ENCODE measurements at places on chromosomes 1 and 21.
A peak's percentile ranks its signal among the peaks of the same experiment; 100 is the strongest.

DNA sequence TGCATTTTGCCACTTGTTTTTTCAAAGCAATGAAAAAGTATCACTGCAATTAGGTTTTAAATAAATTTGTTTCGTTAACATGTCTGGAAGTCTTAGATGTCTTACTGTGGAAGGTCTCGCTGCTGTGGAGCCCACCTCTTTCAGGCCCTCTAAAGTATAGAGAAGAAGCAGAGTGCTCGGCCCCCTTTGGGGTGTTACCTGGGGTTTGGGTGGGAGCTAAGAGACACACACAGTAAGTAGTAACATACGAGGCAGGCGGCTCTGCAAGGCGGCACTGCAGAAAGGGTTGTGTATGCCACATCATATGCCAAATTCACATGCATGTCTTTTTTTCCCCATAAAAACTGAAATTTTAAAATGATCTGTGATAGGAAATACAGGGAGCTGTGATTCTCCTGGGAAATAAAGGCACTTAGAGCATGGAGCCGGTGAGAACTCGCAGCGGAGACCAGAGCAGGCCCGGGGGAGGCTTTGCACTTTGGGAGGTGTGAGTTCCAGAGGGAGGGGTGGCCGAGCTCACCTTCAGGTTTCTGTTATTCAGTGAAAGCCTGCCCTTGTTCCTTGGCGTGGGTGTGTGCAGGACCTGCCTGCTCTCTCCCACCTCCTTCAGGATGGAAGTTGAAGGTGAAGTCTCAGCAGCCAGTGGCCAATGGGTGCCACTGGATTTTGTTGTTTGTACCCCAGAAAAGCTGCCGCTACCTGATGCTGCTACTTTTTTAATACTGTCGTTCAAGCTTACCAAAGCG is 35.7 kb upstream of the PWP2 start:
- DNase-seq = no peak

DNA sequence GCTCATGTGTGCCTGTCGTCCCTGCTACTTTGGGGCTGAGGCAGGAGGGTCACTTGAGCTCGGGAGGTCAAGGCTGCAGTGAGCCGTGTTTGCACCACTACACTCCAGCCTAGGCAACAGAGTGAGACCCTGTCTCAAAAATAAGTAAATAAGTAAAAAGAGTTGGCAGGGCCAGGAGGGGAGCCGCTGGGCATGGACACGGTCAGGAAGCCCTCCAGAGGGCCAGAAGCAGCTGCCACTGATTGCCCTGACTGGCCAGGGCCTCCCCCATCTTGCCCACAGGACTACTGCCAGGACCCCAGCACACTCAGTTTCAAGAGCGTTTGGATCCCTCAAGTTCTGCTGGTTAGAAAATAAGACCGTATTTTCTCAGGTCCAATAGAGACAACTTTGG is 112.2 kb upstream of the IPO9 start:
- no peak for DNase-seq

DNA sequence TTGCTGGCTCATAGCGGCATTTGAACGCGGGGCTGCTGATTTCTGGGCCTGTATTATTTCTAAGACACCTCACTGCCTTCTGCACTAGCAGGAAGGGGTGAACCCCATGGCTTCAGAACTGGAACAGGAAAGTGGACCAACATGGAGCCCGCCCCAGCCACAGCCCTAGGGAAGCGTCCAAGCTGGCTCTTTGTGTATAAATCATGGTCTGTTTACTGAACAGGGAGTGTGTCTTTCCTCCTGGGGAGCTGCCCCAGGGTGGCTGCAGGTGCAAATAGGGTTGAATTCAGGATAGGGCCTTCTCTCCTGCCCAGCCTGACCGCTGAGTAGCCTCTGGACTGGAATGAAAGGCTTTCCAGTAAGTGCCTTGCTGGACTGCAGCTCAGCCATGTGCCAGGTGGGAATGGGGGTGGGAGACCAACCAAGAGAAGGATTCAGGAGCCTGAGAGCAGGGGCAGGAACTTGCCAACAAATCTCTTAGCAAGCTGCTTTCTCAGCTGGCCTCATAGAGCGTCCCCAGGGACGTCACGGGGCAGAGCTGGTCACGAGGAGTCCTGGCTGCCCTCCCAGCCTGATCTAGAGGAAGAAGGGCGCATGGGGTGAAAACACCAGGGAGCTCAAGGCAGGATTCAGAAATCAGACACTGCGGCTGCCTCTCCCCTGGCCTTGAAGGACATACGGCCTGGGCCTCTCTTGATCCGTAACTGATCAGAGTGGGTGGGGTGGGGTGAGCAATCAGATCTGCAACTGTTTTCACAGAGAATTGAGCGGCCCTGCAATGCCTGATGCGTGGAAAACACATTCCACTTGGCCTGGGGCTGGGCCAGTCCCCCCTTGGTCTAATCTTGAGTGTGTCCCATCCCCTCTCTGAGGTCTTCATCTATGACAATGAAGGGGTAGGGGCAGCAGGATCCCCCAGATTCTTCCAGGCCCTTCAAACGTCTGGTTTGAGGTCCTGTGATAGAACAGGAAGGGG is 56.5 kb upstream of the SELENON start:
- no peak for DNase-seq

DNA sequence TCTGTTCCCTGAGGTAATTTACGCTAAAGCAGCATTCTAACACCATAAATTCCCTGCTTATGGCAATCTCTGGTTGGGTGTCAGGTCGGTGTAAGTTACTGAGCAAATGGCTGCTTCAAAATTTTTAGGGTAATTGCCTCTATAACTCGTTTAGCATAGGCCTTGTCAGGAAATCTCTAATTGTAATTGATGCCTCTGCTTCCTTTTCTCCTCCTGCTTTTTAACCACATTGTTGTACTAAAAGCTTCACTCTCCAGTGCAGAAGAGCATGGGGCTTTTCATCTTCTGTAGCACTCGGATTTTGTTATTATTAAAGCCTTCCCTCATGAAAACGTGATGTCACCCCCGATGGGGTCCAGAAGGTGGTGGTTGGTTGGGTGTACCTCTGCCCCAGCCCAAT is 141.6 kb upstream of the NBPF11 start:
- DNase-seq = no peak

DNA sequence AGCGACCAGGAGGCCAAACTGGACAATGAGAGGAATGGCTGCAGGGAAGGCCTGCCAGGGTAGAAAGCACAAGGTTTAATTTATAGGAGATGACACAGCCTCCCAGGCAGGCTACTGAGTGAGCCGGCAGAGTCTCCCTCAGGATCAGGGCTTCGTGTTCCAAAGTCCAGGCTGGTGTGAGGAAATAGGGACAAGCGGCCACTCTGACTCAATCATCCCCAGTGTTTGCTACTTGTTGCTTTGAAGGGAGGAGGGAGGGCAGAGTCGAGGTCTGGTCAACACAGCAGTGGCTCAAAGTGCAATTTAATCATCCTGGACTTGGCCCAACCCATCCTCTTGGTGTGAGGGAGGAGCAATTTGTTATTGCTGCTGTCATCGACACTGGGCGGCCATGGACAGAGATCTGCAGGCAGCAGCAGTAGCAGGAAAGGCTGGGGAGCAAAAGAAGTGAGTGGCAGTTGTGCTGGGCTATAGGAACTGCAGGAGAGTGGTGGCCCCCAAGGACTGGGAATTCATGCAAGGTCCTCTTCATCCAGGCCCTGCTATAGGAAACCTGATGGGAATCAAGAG is 27.5 kb downstream of the TBX15 start:
- no peak for DNase-seq

DNA sequence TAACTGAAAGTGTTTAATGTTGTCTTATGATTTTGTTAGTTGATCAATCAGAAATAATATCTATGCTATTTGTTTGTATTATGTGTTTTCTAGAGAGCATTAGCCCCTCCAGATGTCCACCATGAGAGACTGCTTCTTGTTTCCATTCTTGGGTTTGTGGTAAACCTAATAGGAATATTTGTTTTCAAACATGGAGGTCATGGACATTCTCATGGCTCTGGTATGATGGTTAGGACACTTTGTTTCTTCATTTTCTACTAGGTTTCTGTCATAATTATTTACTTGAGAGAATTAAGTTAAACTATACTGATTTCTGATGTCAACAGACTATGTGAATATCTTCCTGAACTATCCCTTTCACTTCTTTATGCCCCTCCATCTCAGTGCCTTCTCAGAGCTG is 16.1 kb downstream of the SLC30A7 start:
- no peak for DNase-seq

GRCh38 chr1:87795615-87796337 is 467.1 kb downstream of the LMO4 start:
- DNase-seq = no peak

DNA sequence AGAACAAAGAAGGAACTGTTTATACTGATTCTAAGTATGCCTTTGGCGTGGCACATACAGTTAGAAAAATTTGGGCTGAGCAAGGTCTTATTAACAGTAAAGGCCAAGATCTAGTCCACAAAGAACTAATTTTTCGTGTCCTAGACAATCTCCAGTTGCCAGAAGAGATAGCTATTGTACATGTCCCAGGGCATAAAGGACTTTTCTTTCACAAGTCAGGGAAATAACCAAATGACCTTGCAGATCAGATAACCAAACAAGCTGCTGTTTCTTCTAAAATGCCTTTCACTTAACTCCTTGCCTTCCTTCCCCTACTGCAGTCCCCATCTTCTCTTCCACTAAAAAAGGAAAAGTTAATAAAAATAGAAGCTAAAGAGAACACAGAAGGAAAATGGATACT is 4.0 kb downstream of the TEX50 start:
- no peak for DNase-seq

DNA sequence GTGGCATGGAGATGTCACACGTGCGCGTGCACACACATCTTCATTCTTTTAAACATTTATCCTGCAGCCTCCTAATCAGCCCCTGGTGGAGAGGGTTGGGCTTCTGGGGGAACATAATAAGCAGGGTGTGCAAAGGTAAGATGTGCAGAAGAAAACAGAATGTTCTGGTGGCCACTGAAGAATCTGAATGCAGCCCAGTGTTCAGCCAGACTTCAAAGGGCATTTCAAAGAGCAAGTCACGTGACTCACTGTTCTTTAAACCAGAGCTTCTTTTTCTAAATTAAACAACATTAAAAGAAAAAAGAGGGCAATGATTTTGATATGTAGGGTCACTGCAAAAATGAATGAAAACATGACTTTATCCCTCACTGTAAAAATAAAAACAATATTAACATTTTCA is 89.8 kb downstream of the ABCA4 start:
- no peak for DNase-seq

- DNase-seq = no peak
These were observed 13.7 kb upstream of the LBR start for GRCh38 chr1:225441314-225442122.

GRCh38 chr1:71224741-71225377 is 144.0 kb upstream of the ZRANB2 start:
- DNase-seq = no peak

GRCh38 chr1:230301822-230302221 is 124.3 kb downstream of the PGBD5 start:
- DNase-seq = no peak

GRCh38 chr1:34785231-34785874 is 4.3 kb downstream of the GJB3 start:
- DNase-seq = no peak

GRCh38 chr1:236124965-236125364 is 17.4 kb upstream of the GPR137B start:
- DNase-seq = no peak

GRCh38 chr1:43545695-43546387 is 15.2 kb downstream of the PTPRF start:
- peak; percentile 90 for DNase-seq

DNA sequence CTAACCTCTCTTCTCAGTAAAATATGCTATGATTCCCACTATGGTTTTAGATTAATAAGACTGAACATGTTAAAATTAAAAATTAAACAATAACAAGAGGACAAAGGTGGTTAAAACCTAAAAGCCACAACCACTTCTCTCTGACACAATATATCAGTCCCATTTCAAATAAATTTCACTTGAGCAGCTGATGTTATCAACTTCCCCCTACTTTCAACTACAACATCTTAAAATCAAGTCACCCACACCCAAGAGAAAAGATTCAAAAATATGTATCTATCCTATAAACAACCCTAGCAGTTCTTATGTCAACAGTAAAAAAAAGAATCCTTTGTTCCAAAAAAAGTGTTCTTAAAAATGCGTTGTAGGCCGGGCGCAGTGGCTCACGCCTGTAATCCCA is 7.5 kb downstream of the PUM1 start:
- DNase-seq = no peak

GRCh38 chr1:233869680-233870079 is 34.8 kb upstream of the SLC35F3 start:
- DNase-seq = no peak

GRCh38 chr21:33022489-33022827 is 3.3 kb upstream of the OLIG2 start:
- no peak for DNase-seq

GRCh38 chr1:226279498-226279897 is 29.5 kb downstream of the LIN9 start:
- no peak for DNase-seq

DNA sequence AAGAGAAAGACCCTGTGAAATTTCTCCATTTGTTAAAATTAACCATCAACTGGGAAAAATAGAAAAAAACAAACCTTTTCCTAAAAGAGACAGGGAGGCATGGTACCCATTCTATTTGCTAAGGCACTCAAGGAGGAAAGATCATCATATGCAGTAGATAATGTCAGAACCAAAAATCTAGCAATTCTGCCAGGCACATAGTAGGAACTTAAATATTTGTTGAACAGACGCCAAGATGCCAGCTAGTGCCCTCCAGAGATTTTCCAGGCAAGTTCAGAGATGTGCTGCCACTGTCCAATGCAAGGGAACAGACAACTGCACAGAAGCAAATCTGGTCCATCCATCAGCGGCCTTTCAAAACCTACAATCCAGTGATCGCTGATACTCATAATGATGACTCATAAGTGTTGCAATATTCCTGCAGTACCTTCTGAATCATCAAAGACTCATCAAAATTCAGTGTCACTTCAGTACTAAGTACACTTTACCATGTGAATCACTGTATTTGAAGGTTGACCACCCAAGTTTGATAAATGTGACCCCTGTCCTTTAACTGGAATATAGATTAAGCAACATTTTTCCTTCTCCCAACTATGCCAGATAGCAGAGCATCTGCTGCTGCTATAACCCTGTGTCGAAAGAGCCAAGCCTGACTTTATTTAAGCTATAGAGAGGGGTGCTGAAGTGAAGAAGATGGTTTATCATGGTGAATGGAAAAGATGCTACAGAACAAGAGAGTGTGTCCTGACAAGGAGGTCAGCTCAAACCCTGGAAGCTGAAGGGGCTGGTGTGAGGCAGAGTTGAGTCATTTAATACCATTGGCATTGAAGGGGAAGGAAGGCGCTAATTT is 99.1 kb downstream of the MT1HL1 start:
- DNase-seq = no peak

GRCh38 chr1:150529017-150529416 is 13.5 kb downstream of the FALEC start:
- DNase-seq = no peak

- peak; percentile 40 for DNase-seq
These were observed 55.5 kb downstream of the CAPN8 start for GRCh38 chr1:223609977-223610376.

DNA sequence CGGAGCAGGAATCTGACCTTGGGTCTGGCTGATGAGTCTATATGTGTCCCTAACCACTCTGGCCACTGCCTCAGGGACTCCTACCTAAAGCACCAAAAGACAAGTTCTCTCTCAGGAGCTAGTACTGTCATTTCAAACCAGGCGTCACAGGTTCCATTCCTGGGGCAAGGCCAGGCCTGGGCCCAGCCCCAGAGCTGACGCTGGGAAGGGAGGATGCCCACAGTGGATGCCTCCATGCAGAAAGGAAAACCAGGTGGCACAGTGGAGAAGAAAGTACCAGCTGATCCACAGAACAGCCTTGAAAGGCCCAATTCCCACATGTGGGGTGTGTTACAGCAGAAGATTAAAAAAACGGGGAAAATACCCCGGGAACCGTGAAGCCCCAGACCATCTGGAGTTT is 77.4 kb downstream of the DMRTB1 start:
- no peak for DNase-seq
